ENCODE measurements at places on chromosomes 11 and 22.
A peak's percentile ranks its signal among the peaks of the same experiment; 100 is the strongest.

DNA sequence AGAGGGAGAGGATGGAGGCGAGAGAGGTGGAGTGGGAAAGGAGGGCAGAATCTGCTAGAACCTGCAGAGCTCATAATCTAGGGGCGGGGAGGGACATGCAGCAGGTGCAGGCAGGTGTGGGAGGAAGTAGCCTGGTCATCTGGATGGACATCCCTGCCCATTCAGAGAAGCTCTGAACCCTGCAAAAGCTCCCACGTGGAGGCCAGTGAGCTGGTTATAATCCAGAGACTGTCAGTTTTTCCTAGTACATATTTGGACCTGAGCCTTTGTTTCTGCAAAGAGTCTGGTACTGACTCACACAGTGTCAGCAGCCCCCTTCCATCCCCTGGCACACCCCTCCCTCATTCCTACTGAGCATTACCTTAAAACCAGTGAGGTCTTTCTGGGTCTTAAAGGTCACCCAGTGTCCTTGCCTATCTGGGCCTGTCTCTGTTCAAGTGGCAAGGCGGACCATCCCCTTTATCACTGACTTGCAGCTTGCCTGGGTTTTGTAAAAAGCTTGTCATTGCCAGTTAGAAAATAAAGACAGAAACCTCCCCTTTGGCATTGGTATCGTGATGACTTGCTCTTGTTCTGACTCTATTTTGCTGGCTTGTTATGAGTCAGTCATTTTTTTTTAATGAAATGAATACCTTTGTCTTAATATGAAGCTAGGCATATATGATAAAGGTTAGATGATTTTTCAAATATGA, 26.1 kb downstream of the PTPRJ start:
- no peak for DNase-seq

DNA sequence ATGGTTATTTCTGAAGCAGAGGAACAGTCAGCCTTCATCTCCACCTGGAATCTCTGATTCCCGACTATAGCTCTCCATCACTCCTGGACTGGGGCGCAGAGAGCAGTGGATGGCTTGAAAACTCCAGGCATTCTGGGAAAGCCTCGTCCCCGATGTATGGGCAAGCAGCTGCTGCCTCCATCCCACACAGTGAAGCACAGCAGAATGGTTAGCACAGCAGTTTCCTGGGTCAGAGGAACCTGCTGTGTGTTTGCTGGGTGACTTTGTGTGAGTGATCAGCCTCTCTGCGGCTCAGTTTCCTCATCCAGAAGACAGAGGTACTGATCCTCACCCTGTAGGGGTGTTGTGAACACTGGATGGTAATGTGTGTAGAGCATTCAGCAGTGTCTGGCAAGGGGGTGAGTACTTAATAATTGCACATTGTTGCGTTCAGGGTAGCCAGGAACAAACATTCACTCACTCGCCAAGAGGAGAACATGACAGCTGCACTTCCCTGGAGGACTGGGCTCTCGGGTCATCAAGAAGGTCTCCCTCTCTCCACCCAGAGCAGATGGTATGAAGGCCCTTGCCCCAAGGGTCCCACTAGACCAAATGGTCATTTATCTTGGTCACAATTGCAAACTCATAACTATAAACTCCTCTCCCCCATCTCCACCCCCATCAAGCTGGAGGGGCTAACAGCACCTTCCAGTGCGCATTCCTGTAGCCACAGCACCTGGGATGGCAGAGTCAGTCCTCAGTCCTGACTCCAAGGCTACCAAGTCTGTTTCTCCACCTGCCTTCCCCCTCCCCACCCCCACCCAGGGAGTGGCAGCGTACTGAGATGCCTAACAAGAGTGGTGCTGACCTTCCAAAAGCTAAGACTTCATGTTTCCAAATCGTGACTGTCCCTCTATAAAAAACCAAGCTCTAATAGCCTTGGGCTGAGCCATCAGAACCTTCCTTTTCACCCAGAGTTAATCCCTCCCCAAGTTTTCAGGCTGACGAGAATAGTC, 1.5 kb upstream of the CHST1 start:
- DNase-seq = no peak

- no peak for DNase-seq
These were observed 10.5 kb downstream of the SYNGR1 start for GRCh38 chr22:39360242-39360641.

- no peak for DNase-seq
These were observed 56.0 kb upstream of the OR5AK2 start for GRCh38 chr11:56932572-56933220.

- no peak for DNase-seq
These were observed 33.9 kb downstream of the TSG101 start for GRCh38 chr11:18492888-18493287.

DNA sequence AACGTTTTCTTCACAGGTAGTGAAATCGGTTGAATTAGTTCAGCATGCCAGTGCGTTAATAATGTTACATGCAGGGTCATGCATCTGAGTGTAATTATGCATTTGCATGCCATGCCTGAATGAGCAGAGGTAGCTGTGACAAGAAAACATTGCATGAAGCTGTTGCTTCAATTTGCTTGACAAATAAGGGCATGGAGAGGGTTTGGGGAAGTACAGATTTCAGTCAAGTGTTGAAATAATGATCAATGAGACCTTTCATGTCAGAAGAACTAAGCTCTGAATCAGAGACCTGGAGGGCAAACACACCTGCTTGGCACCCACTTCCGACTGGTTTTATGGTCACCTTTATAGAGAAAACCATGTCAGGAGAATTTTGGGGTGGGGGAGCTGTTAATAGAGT, 221.4 kb downstream of the DBX1 start:
- DNase-seq = no peak

DNA sequence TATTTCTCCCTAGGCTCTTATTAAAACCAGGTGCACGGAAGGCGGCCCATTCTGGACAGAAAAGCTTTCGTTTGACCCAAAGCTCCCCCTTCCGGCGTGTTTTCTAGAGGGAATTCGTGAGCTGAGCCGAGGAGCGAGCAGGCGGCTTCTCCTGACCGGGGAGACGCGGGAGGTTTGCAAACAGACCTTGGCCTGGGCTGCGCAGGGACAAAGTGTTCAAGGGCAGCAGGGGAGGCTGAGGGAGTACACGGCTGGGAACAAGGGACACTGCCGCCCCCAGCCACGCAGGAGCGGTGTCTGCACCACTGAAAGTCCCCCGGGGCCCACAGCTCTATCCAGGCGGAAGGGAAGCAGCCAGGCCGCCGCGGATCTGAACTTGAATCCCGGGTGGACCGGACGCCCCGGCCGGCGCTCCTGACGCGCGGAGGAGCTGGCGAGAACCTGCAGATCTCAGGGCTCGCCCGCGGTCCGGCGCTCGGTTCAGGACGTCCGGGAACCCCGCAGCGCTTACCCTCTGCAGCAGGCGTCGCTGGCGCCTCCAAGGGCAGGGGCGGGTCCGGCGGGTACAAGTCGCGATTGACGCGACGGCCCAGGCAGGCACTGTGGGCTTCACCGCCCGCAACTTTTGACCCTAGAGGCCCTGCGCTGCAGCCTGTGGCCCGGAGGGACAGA, 101.9 kb downstream of the WT1 start:
- peak; percentile 10 for DNase-seq

- no peak for DNase-seq
These were observed 455.1 kb upstream of the B3GAT1 start for GRCh38 chr11:134866981-134867675.

DNA sequence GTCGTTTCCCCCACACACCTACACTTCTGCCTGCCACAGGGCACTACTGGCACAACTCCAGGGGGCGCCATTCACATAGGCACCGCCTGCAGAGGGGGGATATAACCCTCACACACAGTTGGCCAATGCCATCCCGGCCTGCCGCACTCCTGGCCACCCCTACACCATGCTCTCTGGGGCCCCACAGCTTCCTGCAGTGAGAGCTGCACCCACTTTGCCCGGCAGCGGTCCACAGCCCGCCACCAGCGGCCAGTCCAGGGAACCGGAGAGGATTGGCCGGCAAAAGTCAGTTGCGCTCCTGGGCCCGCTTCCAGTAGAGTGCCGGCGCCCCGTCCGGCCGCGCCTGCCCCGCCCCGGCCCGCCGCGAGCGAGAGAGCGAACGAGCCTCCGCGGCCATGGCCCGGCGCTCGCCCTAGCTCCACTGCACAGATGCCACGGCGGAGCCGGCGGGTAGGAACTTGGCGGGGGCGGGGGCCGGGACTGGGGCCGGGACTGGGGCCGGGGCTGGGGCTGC, 25.6 kb upstream of the SUSD2 start:
- no peak for DNase-seq

GRCh38 chr11:70737816-70738630, 339.7 kb downstream of the CTTN start:
- no peak for DNase-seq

GRCh38 chr22:42418811-42419242, 13.4 kb downstream of the NFAM1 start:
- DNase-seq = no peak

- no peak for DNase-seq
These were observed 73.3 kb downstream of the ETS1 start for GRCh38 chr11:128513915-128514681.

DNA sequence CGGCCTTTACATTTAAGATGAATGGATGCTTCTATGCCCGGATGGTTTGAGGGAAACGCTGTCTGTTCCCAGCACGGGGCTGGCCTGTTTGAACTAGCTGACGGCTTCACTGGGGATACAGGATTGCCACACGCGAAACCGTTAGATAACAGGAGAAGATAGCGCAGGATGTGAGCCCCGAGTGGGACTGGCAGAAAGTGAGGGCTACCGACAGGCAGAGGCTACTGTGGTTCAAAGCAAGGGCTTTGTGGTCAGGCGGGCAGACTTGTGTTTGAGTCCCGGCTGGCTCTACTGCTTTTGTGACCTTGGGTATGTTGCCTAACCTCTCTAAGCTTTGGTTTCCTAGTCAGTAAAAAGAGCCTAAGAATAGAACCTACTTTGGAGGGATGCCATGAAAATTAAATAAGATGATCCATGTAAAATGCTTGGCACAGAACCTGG, 2.8 kb upstream of the OAF start:
- DNase-seq = no peak

DNA sequence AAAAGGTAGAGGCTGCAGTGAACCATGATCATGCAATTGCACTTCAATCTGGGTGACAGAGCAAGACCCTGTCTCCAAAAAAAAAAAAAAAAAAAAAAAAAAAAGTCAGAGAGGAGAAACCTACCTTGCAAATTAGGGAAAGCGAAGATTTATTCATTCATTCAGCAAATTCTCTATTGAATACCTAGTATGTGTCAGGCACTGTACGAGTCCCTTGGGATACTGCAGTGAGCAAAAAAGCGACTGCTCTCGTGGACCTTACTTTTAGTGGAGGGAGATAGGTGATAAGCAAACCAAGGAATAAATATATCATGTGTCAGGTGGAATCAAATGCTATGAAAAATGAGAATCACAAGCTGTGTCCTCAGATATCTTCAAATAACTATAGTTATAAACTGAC, 101.3 kb downstream of the STIM1 start:
- no peak for DNase-seq

GRCh38 chr11:62245271-62245753, 3.3 kb downstream of the SCGB1D2 start:
- DNase-seq = no peak

- DNase-seq = no peak
These were observed 74.8 kb upstream of the SLC22A12 start for GRCh38 chr11:64516226-64516625.

DNA sequence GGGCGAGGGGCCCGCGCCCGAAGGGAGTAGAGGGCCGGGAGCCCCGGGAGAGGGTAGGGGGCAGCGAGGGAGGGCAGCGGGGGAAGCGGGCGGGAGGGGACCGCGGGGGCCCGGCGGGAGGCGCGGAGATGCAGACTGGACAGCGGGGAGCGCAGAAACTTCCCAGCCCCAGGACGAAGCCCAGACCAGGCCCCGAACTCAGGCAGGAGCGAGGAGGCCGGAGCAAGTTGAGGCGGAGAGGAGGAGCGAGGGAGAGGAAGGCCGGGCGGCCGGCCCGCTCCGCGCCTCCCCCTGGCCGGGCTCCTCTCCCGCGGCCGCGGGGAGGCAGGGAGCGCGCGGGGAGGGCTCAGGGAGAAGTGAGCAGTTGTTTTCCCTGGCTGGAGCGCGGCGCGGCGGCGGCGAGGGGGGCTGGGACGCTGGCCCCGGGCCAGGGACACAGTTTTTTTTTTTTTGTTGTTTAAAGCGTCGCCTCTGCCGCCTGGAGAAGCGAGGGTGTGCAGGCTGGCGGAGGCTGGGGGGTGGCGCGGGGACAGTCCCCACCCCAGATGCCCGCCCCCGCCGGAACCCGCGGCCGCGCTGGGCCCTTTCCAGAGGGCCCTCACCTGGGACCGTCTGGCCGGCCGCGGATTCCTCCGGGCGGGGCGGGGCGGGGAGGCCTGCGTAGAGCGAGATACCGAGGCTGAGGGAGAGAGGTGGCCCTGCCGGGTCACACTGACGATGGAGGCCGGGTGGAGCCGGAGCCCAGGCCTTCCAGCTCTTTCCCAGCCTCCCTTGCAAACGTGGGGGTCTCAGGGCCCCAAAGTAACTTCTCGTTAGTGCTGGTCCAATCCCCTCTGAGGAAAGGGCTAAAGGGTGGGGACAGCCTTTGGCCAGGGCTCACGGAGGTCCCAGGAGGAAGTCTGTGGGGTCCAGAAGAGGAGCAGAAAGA, at the start of gene LTBP3:
LTBP3 (minus strand) TSS at position 358 of the 928 bp plus-strand sequence. CDS start 400 bp downstream, outside the sequence.
- no peak for DNase-seq

- DNase-seq = no peak
These were observed 9.1 kb upstream of the FLI1 start for GRCh38 chr11:128684549-128685401.

GRCh38 chr22:19786959-19787848, 26.6 kb downstream of the TBX1 start:
- no peak for DNase-seq

- no peak for DNase-seq
These were observed 39.4 kb downstream of the TMEM45B start for GRCh38 chr11:129855086-129855485.

DNA sequence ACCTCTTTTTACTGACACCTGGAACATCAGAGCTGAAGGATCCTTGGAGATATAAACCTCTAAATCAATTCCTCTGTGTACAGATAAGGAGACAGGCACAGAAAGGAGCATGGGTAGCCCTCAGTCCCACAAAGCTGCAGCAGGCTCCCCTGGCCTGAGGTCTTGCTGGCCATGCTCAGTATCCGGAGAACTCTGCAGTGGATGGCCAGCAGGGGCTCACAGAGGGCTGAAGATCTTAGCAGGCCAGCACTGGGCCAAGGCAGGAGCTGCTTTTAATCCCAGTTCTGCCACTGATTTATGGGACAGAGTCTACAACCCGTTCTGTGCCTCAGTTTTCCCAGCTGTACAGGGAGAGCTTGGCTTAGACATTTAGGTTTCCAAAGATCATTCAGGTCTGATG, 52.6 kb upstream of the LRRC32 start:
- DNase-seq = no peak

- no peak for DNase-seq
These were observed 667 bp downstream of the ACCS start for GRCh38 chr11:44066732-44067141.

GRCh38 chr11:9046481-9046880, 42.7 kb upstream of the NRIP3 start:
- DNase-seq = no peak

GRCh38 chr22:23402275-23403151, 177.6 kb downstream of the IGLL1 start:
- no peak for DNase-seq

GRCh38 chr11:64146036-64146955, 19.6 kb downstream of the MACROD1 start:
- DNase-seq = no peak

GRCh38 chr11:78938971-78939370, 364.3 kb upstream of the NARS2 start:
- no peak for DNase-seq
